Left forelimb (tissue), 1 donor: ENCODE measurements at places on chromosomes 3 and 15.

GRCh38 chr3:50194128-50194902 lies 2.9 kb downstream of the GNAT1 start:
- peak; percentile 83 for DNase-seq

DNA sequence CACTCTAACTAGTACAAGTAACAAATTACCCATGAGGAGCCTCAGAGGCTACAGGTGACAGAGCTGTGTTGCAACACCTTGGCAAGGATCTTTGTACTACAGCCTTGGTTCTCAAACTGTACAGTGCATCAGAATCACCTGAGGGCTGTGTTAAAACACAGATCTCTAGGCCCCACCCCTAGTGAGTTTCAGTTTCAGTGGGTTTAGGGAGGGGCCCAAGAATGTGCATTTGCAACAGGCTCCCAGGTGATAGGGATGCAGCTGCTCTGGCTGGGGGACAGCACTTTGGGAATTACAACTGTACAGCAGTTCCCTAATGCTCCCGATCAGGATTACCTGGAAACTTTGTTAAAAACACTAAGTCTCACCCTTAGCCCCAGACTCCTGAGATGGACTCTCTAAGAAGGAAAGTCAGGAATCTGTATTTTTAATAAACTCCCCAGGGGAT lies 66.1 kb upstream of the NR2F2 start:
- no peak for DNase-seq

- DNase-seq: no peak
Observed at GRCh38 chr3:99500485-99500884, 137.9 kb upstream of the COL8A1 start.

GRCh38 chr3:174318181-174318580 lies 541.0 kb upstream of the NAALADL2 start:
- DNase-seq: no peak

DNA sequence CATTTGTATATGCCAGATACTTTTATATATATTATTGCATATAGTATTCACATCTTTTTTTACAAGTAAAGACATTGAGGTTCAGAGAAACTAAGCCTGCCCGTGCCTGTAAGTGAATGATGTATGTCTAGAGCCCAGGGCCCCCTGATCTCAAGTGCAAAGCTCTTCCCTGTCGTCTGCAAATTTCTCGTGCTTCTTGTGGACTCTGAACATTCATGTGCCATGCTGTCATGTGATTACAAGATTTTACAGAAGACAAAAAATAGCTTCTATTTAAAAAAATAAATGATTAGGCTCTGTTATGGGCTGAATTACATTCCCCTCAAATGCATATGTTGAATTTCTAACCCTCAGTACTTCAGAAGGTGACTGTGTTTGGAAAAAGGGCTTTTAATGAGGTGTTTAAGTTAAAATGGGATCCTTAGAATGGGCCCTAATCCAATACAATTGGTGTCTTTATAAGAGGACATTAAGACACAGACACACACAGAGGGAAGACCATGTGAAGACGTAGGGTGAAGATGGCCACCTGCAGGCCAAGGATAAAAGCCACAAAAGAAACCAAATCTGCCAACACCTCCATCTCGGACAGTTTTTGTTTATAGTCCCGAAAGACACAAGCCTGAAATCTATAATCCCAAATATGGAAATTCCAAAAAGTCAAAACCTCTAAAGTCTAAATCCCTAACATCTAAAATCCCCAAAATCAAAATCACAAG lies 3.9 kb upstream of the MASP1 start:
- no peak for DNase-seq

DNA sequence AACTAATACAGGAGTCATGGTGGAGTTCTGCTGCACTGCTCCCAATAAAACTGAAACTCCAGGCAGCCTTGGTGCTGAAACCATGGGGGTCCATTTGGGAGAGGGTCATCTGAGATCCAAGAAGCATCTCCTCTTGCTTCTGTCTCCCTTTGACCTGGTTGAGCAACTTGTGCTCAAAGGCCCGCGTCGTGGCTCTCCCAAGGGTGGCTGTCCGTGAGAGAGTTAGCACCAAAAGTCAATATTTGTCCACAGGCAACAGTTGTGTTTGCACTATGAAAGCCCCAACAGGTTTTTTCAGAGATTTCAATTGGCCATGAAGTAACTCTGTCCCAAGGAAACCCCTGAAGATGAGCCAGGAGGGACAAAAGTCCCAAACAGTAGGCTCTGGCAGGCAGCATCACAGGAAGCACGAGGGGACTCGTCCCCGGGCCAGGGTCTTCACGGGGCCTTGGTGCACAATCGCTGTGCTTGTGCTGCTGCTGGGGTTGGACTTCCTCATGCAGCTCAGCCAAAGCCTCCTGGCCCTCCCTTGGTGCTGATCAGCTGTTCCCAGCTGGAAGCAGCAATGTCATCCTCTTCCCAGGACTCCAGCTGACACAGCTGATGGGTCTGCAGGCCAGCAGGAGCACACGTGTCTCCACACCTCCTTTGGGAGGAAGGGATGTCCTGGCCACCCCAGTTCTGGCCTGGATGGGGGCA lies 39.4 kb upstream of the WNT5A start:
- no peak for DNase-seq

GRCh38 chr3:9250236-9250635 lies 790 bp upstream of the SRGAP3 start:
- no peak for DNase-seq
